Activated CD4-positive, CD25-positive, alpha-beta regulatory T cell (primary cell): ENCODE measurements at places on chromosomes 11 and 22.

- DNase-seq: peak; percentile 19
Observed at GRCh38 chr22:37640591-37641560, 1.4 kb downstream of the SH3BP1 start.

DNA sequence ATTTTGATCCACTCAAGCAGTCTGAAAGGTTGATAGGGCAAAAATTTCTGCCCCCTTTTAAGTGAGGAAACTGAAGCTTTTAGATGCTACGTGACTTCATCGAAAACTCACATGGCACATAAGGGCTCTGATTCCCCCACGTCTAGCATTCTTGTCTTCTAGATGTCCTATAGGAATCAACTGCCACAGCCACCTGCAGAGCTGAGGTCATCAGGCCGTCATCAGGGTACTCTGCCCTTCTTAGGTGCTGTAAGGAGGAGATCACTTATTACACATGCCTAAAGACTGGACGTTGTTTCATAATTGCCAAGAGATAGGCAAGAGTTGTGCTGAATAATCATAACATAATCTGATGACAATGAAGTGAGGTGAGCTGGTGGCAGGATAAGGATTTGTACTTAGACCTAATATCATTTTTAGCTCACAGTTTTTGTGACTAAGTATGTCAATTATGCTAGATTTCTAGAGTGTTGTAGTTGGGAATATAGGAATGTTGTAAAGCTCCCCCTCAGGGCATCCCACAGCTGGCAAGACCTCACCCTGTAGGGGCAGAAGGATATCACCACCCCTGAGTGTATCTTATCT, 349.4 kb downstream of the METTL15 start:
- no peak for DNase-seq

DNA sequence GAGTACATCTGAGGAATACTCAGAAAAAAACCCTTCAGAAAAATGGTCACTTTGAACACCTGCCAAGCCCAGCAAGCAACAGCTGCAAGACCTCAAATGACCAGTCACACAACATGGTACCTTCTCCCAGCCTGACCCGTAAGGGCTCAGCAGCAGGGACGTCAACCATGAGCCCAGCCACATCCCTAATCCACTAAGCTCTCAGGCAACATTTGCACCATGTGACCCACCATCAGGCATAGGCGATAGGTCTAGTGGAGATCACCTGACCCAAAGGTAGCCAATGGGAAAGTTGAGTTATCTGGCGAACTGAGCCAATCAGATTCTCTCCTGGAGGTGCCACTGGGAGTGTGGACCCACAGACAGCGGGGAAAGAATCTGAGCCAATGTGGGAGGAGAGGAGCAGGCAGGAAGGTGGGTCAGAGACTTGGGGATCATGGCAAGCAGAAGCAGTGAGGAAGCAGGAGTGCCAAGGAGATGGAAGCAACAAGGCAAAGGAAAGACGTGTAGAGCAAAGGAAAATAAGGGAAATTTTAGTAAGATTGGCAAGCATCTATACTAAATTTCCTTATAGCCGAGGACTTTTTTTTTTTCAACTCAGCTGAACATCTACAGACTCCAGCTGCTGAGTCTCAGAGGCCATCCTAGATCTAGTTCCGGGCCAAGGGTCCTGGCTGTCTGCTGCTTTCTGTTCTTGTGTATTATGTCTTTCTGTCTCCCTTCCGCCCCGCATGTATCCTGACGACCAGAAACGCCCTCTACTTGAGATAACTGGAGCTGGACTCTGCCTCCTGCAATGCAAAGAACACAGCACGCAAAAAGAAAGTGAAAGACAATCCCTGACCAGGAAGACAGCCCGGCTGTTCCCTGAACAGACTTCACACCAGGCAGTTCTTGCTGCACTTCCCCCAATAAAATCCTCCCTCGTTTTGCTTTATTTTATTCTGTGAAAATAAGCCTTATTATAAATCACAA, 11.0 kb upstream of the PLAAT2 start:
- DNase-seq: no peak

- DNase-seq: no peak
Observed at GRCh38 chr22:45317551-45318167, 7.9 kb downstream of the FAM118A start.

DNA sequence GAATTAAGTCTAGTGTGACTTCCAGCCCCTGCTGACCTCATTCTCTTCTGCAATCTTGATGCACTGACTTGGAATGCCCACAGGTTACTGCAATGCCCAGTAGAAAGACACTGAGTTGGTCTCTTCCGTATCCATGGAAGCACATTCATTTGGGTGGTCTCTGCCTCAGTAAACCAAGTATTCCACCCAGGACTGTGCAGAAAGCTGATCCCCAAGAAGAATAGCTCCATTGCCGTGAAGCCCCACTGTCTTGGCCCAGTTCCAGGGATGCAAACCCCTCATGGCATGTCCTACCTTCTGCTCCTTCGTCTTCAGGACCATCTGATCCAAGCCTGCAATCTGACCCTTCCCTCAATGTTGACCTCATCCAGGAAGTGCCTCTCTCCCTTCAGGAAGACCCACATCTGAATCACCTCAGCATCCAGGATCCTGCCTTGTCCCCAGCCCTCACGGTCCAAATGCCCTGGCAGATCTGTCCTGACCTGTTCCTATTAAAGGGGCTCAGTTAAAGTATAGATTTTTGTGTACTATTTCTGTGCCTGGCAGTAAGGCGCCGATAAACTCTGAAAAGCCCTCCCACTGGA, 425.8 kb downstream of the SOX6 start:
- DNase-seq: no peak

- DNase-seq: no peak
Observed at GRCh38 chr11:81725701-81726100, 1008.0 kb downstream of the FAM181B start.

GRCh38 chr11:9266132-9266736, 1.1 kb upstream of the DENND5A start:
- no peak for DNase-seq

- DNase-seq: no peak
Observed at GRCh38 chr22:41845380-41846267, 12.7 kb downstream of the SREBF2 start.

DNA sequence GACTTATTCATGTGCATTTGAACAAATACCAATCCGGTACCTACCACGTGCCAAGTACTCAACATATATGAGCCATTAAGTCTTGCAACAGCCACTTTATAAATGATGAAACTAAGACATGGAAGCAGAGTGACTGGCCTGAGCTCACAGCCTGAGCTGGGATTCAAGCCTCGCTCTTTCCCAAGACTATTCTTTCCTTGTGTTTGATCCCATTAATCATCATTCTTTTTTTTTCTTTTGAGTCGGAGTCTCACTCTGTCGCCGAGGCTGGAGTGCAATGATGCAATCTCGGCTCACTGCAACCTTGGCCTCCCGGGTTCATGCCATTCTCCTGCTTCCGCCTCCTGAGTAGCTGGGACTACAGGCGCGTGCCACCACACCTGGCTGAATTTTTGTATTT, 119.3 kb downstream of the ABTB2 start:
- no peak for DNase-seq

GRCh38 chr22:39253435-39254070, 8.8 kb upstream of the PDGFB start:
- DNase-seq: no peak

GRCh38 chr11:75477614-75477935, 44.6 kb upstream of the KLHL35 start:
- DNase-seq: no peak

GRCh38 chr22:41526226-41526829, 17.9 kb downstream of the POLR3H start:
- DNase-seq: no peak

DNA sequence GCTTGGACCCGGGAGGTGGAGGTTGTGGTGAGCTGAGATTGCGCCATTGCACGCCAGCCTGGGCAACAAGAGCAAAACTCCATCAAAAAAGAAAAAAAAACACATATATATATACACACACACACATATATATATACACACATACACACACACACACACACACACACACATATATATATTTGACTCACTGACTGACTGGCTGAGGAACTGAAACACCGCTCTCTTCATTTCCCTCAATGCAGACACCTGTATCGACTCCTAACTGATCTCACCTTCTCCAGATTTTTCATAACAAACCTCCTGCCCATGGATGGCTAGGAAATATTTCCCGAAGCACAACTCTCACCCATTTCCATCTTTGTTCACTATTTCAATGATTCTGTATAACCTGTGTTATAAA, 140.7 kb upstream of the ANO3 start:
- no peak for DNase-seq

- DNase-seq: no peak
Observed at GRCh38 chr22:36925388-36926290, 12.2 kb downstream of the CSF2RB start.

GRCh38 chr22:45516163-45516562, 13.5 kb downstream of the FBLN1 start:
- DNase-seq: no peak
